Activated T-cell treated with anti-CD3 and anti-CD28 coated beads for 4 hours (primary cell): ENCODE measurements at places on chromosomes 2 and 18.

- no peak for DNase-seq
These were observed 248.6 kb downstream of the NDUFA10 start for GRCh38 chr2:239776436-239777005.

- DNase-seq, result no peak
These were observed 15.1 kb downstream of the AAK1 start for GRCh38 chr2:69628325-69629021.

DNA sequence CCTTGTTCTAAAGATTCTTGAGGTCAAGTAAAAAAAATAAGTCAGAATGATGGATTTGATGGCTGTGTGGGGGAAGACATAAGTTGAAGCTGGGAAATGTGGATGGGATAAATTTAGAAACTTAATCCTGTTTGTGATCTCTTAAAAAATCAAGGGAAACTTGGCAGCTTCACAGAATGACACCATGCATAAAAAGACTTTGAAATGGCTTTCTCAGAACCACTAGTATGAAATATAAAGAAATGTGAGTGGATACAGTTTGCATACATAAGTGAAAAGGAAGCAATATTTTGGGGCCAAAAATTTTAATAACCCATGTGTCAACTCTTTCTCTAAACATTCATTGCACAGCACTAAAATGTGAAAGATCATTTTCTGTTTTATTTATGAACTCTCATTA lies 21.7 kb downstream of the CDH19 start:
- no peak for DNase-seq

GRCh38 chr2:96402591-96402990 lies 67.0 kb downstream of the NCAPH start:
- DNase-seq, result no peak

DNA sequence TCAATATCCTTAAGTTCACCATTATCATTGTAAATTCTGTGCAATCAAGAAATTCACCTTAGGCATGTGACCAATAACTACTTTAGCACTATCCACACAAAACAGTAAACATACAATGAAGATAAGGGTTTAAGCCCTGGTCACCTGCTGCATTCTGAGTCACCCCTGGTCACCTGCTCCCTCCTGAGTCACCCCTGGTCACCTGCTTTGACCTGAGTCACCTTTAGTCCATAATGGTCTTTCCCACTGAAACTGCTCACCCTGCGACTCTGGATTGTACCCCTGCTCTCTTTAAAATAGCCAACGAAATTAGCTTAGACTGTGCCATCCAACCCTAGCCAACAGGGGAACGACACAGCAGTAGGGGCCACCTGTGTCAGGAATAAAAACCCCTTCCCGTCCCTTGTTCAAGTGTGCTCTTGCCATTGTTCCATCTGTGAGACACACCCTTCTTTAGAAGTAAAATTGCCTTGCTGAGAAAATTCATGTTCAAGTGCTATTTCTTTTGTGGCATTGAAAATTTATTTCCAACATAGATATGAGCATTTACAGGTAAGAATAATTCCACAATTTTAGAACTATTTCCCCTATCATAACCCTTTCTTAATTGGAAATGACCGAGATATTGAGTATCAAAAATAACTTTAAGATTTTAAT lies 902.8 kb downstream of the DSC3 start:
- DNase-seq, result no peak

- DNase-seq, result no peak
These were observed 34.3 kb upstream of the CNGA3 start for GRCh38 chr2:98311771-98312545.

- no peak for DNase-seq
These were observed 8.6 kb upstream of the AGPS start for GRCh38 chr2:177383935-177384334.

- no peak for DNase-seq
These were observed 66.8 kb downstream of the COA5 start for GRCh38 chr2:98541489-98541888.

DNA sequence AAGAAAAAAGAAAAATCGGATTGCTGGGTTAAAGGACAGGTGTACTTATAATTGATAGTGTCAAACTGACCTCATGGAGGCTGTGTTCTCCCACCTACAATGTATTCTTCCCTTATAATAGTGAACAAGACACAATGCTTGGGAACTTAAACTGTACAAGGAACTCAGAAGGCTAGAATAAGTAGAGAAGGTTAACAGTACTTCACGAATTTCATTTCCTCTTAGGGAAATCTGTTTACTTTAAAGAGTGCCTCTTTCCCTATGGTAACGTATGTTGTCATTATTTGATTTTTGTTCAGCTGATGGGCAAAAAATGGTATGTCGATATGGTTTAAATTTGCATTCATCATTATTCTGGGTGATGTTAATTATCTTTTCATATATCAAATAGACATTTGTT lies 9.2 kb upstream of the HK2 start:
- DNase-seq, result no peak

DNA sequence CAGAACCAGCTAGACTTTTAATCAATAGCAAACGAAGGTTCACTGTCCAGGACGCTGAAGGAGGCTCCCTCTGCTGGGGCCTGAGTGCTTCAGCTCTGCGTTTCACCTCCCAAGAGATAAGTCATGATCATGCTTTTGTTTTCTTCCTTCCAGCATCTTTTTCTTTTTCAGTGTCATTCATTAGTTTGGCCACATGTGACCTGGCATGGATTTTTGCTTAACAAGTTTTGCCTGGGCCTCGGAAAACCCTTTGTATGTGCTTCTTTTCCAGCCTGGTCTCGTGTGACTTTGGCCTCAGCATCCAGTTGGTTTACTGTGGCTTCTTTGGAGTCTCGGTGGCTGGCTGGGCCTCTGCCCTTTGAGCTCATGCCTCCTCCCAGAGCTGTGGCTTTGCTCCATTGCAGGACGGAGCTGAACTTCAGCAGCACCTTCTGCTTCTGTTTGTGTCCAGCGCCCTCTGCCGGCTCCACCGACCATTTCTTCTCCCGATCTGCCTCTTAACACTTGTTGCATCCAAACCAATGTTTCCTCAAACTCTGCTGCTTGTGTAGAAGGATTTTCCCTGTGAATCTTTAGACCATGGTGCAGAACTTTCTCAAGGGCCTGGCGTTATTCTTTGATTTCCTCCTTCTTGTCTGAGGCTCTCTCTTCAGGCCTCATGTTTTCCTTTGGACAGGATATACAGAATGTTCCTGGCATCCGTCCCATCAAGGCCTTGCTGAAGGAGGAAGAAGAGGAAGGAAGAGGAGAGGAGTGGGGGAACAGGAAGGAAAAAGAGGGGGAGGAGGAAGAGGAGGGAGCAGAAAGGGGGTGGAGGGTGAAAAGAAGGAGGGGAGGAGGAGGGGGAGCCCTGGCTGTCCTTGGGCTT lies 23.6 kb upstream of the HES6 start:
- DNase-seq, result peak; percentile 59

- DNase-seq, result no peak
These were observed 259.2 kb downstream of the SLC4A3 start for GRCh38 chr2:219886615-219887014.

- DNase-seq, result no peak
These were observed 92.7 kb upstream of the PARD3B start for GRCh38 chr2:204452464-204453023.

DNA sequence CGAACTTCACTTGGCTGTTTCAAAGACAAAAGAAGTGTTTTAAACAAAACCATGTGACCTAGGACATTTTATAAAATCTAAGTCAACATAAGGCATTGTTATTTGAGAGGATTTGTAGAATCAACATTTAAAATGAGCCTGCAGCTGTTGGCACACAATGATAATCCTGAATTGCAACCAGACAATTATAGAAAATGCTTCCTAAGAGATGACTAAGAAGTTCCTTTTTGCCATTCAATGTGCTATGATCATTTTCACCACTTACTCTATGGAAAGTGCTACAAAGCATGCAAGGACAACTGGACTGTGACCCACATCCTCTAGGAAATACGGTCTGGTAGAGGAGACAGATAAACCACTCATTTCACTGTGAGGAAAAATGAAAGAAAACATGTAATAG lies 246.4 kb downstream of the CDH20 start:
- no peak for DNase-seq

GRCh38 chr18:2188258-2188657 lies 383.0 kb downstream of the METTL4 start:
- DNase-seq, result no peak

DNA sequence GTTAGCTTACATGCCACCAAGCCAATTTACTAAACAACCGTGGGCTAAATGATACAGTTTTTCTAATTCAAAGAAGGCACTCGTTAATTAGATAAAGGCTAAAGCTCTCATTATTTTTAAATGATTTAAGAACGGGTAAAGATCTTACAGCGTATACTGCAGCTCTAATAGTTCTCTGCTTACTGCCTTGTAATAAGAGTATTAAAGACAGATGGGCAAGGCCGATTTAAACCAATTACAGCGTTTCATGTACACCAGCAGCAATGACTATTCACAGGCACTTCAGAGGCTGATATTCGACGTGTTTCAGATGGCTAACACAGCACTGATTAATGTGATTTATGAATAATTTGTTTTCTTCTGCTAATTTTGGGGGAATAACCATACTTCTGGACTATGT lies 259.3 kb downstream of the ZNF407 start:
- DNase-seq, result no peak

GRCh38 chr2:144512891-144513351 lies 7.0 kb downstream of the ZEB2 start:
- DNase-seq, result no peak

DNA sequence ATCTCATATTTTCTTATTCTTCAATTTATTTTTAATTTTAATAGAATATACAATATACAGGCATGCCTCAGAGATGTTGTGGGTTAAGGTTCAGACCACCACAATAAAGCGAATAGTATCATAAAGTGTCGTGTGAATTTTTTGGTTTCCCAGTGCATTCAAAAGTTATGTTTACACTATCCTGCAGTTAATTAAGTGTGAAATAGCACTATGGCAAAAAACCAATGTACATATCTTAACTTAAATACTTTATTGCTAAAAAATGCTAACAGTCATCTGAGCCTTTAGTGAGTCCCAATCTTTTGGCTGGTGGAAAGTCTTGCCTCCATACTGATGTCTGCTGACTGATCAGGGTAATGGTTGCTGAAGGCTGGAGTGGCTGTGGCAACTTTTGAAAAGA lies 637.6 kb downstream of the TDRD15 start:
- DNase-seq, result no peak

DNA sequence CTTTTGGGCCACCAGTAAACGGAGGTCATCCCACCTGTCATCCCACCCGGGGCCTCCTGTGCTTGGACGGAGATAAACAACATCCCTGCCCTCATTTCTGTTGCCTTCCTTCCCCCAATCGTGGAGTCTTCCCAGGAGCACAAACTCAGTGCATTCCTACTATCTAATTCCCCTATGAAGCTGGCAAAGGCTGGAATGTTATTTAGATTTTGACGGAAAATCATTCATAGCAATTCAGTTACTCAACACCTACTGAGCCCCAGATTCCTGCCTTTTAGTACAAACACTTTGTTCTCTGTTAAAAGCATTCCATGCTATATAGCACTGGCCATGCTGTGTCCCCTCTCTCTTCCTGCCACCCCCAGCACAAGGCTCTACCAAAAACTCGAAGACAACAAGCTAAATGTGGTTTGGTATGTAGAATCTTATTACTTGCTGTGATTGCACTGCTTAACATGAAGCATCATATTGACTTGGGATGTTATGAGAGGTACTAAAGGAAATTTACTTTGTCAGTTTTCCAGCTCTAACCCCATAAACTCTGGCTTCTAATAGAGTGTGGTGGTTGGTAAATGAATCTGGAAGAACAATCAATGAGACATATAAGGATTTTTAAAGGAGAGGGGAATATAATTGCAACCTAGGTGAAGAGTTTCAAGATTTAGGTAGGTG lies 32.3 kb upstream of the IMPA2 start:
- DNase-seq, result no peak

DNA sequence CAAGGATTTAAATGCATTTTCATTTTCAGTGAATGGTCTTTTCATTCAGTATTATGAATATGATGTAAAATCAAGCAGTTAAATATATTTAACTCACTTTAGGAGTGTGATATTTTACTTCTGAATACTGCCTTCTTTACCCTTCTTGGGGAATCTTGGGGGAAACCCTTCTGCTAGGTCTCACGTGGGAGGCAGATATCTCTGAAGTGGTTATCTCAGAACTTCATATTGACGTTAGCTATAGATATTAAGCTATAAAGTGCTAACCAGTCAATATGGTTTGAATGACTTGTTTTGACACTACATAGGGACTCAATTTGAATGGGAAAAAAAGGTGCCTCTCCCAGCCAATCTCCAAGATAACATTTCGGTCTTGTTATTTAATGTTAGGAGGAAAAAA lies 9.8 kb downstream of the REL start:
- DNase-seq, result no peak

DNA sequence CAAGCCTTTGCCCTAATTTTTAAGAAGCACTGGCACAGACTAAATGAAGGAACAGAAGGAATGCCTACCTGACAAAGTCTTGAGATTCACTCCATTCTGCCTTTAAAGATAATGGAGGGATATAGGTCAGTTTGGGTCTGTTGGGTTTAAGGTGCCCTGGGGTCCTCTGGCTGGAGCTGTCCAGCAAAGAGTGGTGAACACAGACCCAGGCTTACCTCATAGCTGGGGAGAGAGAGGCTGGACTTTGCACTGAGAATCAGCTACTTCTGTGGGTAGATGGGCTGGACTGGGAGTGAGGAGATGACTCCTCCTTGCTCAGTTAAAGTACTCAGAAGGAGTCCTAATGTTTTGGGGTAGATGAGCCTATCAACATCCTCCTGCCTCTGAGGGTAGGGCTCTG lies 64.4 kb upstream of the CXCR4 start:
- DNase-seq, result no peak

DNA sequence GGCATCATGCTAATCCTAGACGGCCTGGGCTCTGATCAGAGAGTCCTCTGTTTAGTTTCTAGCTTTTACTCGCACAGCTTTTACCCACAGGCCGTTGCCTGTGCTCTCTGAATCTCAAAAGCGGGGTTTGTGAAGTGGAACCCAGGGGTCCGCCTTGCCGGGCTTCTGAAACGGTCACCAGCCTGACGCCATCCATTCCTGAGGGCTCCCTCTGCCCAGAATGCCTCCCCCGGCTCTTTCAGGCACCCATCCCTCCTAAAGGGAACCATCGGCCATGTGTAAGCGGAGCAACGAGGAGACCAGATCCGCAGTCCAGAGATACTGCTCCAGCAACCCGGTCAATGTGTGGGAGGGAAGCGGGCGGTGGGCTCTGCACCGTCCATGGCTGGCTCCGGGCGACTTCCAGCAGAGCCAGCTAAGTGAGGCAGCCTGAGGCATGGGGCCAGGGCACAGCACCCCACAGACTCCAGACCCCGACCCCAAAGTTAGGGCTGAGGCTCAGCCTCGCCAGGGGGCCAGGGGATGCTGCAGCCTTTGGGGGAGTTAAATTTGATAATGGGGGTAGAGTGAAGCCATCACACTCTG lies 28.8 kb downstream of the SALL3 start:
- DNase-seq, result no peak

DNA sequence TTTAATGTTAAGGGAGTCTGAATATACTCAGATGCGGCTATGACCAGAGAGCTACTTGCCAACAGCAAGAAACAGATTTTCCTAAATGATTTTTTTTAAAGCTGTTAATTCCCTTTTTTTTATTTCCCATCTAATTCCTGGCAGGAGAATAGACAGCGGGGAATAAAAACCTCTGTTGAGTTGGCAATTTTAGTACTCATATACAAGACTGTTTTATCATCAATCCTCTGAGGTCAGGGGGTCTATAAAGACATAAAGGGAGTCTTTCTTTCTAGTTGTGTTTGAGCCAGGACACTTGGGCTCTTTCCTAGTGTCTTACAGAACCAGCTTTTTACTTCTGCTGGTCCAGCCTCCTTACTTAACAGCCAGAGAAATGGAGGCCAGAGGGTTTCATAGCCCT lies 29.4 kb downstream of the MAIP1 start:
- DNase-seq, result no peak

GRCh38 chr2:86295066-86295465 lies 42.4 kb downstream of the REEP1 start:
- no peak for DNase-seq

- no peak for DNase-seq
These were observed 1.6 kb downstream of the LGALSL start for GRCh38 chr2:64455545-64455944.
